NCI-H2171 treated with DMSO at 0.1 percent for 48 hours (cell line): ENCODE measurements at places on chromosomes 3 and 15.

DNA sequence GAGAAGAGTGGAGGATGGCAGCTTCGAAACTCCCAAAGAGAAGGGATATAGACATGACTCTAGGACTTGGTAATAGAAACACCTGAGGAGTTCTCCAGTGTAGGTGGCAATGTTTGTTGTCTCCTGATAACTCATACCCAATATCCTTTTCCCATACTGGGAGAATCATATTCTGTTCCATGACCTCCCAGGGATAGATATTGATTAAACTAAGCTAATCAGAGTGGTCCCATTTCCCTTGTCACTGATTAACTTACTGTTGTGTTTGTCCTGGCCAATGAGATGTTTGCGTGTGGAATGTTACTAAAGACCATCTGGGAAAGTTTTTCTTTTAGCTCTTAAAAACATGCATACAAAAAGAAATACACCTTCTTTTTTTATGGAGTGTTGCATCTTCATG, 85.6 kb downstream of the RPL22L1 start:
- no peak for DNase-seq

- no peak for DNase-seq
Observed at GRCh38 chr15:53811530-53811929, 52.1 kb upstream of the WDR72 start.

GRCh38 chr3:154327871-154328270, 3.6 kb upstream of the DHX36 start:
- DNase-seq = no peak

DNA sequence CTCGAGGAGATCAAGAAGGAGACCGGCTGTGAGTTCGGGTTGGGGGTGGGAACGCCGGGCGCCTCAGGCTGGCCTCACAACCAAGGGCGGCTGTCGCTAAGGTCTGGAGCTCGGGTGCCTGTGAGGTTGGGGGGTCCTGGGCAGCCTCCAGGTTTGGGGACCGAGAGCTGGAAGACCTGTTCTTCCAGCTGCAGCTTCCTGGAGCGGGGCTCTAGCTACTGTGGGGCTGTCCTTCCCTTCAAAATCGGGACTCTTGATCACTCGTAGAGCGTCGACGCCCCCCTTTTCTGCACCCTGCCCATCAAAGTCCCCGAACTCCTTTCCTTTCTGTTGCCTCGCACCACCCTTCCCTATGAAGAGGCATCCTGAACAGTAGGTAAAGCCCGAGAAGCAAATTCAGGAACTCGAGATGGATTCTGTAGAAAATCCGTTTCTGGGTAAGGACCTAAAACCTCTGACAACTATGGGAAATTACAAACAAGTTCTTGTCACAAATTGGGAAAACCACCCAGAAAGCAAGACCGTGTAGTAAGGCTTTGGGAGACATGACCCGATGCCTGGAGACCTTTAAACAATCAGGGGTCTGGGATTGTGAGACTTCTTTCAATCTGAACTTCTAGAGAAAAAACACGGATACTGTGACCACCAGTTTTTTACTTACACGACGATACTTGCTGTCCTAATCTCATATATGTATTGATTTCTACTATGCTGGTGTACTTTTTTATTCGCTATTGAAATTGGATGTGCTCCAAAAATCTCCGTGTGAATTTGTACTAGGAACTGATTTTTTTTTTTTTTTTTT, 556 bp downstream of the CHP1 start:
- peak; percentile 27 for DNase-seq

DNA sequence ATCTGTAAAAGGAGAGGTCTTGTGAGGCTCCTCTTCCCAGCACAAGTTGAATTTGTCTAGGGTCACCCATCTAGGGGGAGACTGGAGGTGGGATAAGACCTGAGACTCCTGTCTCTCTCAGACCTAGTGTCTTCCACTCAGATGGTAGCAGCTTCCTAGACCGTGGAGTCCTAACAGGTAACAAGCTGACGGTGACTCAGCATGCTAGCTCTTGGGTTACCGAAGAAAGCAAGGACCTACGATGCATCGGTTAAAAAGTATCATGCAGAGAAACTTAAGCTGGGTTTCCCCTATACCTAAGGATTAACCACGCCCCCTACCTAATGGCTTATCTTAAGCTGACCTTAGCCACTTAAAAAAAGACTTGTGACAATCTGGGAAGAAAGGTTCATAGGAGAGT, 7.6 kb downstream of the LRRN1 start:
- DNase-seq = no peak

- DNase-seq = no peak
Observed at GRCh38 chr3:165181556-165181955, 14.6 kb downstream of the SLITRK3 start.

- DNase-seq = no peak
Observed at GRCh38 chr3:33134026-33134625, 20.3 kb downstream of the CRTAP start.

GRCh38 chr15:95922431-95922830, 408.1 kb upstream of the NR2F2 start:
- DNase-seq = no peak

DNA sequence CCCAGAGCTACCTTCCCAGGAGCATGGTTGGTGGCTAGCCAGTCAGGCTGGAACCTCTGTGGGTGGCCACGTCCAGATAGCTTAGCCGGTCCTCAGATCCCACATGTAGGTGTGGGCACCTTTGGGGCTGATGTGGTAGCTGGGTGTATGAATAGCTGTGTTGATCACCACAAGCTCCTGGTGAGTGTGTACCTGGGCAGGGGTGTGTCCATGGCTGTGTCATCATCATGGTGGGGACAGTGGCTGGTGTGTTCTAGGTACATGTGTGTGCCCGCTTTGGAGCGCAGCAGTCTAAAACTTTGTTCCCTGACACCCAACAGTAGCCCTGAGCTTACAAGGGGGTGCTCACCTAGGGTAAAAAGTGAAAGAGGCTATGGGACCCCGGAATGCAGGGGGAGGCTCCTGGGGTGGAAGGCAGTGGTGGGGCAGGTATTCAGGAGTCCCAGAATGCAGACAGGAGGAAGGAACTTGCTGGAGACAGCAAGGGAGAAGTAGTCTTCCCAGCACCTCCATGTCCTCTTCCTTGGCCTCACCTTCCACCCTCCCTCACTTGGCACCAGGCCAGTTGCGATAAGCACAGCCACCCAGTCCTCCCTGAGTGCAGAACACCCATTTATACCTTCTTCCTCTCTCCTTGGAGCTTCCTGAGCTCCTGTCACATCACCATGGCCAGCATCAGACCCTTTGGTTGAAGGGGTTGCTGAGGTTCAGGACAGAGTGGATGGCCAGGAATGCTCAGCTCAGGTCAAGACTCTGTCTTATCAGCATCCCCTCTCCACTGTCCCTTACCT, 1.2 kb downstream of the CISH start:
- DNase-seq = no peak

GRCh38 chr3:52838561-52839267, 3.9 kb upstream of the MUSTN1 start:
- DNase-seq = no peak

DNA sequence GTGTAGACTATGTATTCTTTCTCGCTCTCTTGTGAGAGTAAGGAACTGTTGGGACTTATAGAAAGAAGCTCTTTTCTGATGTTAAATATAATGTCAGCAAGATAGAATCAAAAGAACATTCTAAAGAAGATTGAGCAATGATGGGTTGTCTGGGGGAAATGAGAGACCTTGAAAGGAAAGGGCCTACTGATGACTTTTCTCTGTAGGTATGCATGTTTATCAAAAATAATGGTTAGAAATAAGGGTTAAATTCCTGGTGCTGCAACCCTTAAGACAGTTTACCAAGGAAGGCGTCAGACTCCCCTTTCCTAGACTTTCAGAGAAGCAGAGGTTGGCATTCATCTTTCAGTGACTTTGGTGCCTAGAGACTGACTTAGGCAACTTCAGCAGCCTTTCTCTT, 69.8 kb downstream of the GHSR start:
- no peak for DNase-seq

GRCh38 chr15:89542369-89542768, 32.9 kb upstream of the TICRR start:
- DNase-seq = no peak

GRCh38 chr3:25910997-25911396, 121.1 kb downstream of the OXSM start:
- DNase-seq = no peak

GRCh38 chr3:122391681-122392446, 7.9 kb downstream of the FAM162A start:
- DNase-seq = no peak

DNA sequence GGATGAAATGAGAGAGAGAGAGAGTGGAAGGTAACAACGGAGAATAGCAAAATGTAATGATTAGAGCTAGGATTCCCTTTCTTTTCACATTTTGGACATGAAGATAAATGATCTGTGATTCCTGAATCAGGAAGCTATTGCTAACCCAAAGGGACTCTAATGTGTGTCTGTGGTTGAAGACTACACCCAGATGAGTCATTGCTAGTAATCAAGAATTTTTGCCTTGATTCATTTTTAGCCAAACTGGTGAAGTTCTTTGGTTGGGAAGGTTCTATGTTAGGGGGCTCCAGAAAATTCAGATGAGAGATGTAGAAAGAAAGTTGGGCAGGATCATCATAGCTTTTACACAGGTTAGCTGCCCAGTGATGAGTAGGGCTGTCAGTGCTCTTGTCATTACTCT, 116.4 kb downstream of the DUT start:
- DNase-seq = no peak

DNA sequence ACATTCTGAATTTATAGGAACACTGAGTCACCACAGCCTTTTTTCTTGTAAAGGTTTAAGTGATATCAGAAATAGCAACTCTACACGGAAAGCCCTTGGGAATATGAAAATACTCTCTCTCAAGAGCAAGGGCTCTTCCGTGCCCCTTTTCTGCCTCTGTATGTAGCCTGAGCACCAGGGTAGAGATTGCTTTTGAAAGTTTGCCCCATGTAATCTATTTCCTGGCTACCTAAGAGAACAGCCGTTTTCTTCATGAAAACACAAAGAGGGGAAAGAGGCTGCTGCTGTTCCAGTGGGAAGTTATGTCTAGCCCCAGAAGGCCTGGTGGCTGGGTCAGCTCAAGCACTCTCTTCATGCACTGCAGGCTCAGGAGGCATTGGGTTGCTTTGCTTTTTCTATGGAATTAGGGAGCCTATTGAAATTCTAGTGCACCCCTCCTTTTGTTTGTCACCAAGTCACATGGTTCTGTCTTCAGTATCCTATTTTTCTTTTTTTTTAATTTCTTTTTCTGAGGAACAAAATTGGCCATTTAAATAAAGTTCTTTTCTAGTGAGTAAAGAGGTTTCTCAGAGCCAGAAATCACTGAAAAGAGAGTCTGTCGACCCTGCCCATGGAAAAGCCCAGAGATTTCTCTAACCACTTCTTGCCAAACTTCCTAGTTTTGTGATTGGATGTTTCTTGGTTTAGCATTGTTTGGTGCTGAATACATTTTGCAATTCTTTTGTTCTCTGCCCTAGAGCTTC, 39.5 kb downstream of the TIGIT start:
- DNase-seq = no peak

GRCh38 chr3:48469046-48469915, 22.7 kb downstream of the ATRIP start:
- DNase-seq = no peak

- DNase-seq = no peak
Observed at GRCh38 chr3:56855856-56856512, 54.2 kb upstream of the ARHGEF3 start.

DNA sequence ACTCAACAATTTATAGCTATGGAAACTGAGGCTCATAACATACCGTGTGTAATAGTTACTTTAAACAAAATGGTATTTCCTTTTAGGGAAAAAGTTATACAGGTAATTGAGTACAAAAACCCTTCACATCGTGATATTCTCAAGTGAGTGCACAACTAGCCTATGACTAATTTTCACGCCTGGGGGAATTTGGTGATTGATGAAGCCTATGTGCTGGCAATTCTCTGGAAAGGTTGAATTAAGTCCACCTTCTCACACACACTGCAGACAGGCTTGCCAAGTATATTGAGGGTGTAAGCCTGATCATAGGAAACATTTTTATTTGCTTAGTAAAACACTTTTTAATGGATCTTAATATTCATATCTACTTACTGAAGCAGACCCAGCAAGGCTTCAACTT, 41.3 kb upstream of the ROBO2 start:
- DNase-seq = no peak

DNA sequence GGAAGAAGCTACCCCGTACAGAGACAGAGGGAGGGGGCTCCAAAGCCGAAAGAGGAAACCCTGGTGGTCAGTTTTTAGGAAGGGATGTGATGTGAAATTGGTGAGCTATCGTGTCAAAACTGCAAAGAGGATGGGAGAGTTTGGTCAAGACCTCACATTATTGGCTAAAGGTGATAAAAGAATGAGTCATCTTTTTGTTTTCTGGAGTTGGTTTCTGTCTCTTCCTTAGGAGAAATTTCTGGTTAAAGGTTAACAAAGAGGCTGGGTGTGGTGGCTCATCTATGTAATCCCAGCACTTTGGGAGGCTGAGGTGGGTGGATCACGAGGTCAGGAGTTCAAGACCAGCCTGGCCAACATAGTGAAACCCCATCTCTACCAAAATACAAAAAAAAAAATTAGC, 217.8 kb upstream of the CBLB start:
- no peak for DNase-seq

- DNase-seq = no peak
Observed at GRCh38 chr3:126207166-126207565, 26.8 kb upstream of the ALDH1L1 start.

- no peak for DNase-seq
Observed at GRCh38 chr3:149016669-149017541, 25.6 kb downstream of the GYG1 start.

- DNase-seq = no peak
Observed at GRCh38 chr3:62436785-62437184, 63.4 kb upstream of the FEZF2 start.

GRCh38 chr3:55718521-55718921, 231.4 kb upstream of the WNT5A start:
- DNase-seq = no peak

DNA sequence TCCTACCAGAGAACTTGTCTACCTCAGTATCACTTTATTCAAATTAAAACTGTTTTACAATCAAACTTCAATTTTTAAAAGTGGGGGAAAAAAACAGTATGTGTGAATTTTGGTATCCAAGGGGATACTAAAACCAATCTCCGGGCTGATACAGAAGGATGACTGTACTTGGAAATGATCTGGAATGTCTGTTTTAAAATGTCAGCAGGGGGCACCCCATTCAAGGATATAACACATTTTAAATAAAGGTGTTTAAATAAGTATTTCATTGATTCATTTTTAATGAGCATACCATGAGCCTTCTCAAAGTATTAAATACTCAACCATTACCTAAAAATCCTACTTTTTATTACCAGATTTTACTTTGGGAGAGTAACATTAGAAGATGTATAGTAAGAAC, 67.9 kb downstream of the ULK4 start:
- peak; percentile 49 for DNase-seq

GRCh38 chr3:192991356-192991755, 73.7 kb upstream of the MB21D2 start:
- no peak for DNase-seq

GRCh38 chr3:135809021-135809634, 156.4 kb upstream of the PPP2R3A start:
- DNase-seq = no peak

GRCh38 chr3:30649572-30650318, 43.3 kb downstream of the TGFBR2 start:
- no peak for DNase-seq

- no peak for DNase-seq
Observed at GRCh38 chr3:67516496-67516895, 137.9 kb downstream of the SUCLG2 start.

- no peak for DNase-seq
Observed at GRCh38 chr15:50613600-50613999, 67.1 kb upstream of the USP50 start.
